ENCODE measurements at places on chromosomes 3 and 15.

DNA sequence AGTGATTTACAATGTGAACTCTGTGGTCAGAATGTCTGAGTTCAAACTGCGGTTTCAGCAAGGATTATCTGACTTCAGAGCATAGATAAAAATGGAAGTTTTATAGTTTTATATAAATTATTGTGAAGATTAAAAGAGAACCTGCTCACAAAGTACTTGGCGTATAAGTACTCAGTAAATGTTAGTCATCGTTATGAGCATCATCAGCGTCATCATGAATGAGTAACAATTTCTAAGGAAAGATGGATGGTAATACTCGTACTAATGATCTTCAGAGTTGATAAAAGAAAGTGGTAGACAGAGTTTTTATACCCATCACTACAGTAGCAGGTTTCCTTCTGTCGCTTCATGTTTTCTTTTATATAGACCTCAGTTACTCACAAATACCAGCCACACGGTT is 341.8 kb downstream of the RAP2B start:
- no peak for DNase-seq

DNA sequence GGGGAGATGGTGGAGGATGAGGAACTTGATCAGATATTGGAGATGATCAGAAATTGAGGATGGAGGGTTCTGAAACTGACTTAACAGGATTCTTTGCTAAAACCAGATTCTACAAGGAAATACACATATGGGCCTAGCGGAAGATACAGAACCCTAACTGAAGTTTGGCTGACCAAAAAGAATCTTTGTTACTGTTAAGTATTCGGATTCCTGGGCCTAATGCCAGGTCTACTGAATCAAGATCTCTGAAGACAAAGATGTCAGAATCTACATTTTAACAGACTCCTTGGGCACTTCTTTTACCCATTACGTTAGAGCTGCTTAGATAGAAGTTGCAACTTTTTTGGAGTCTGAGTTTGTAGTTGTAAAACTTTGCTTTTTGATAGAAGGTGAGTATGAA is 137.7 kb downstream of the FNDC3B start:
- peak; percentile 40 for DNase-seq

- DNase-seq, result peak; percentile 54
Observed at GRCh38 chr15:38054488-38054887, 120.0 kb downstream of the TMCO5A start.

- DNase-seq, result no peak
Observed at GRCh38 chr15:100821327-100821726, 58.3 kb upstream of the ALDH1A3 start.

GRCh38 chr3:187963003-187963676 is 190.8 kb upstream of the LPP start:
- no peak for DNase-seq

- DNase-seq, result no peak
Observed at GRCh38 chr3:1179146-1179545, 86.3 kb downstream of the CNTN6 start.

GRCh38 chr15:89335298-89336041 is 846 bp upstream of the POLG start:
- DNase-seq, result no peak

DNA sequence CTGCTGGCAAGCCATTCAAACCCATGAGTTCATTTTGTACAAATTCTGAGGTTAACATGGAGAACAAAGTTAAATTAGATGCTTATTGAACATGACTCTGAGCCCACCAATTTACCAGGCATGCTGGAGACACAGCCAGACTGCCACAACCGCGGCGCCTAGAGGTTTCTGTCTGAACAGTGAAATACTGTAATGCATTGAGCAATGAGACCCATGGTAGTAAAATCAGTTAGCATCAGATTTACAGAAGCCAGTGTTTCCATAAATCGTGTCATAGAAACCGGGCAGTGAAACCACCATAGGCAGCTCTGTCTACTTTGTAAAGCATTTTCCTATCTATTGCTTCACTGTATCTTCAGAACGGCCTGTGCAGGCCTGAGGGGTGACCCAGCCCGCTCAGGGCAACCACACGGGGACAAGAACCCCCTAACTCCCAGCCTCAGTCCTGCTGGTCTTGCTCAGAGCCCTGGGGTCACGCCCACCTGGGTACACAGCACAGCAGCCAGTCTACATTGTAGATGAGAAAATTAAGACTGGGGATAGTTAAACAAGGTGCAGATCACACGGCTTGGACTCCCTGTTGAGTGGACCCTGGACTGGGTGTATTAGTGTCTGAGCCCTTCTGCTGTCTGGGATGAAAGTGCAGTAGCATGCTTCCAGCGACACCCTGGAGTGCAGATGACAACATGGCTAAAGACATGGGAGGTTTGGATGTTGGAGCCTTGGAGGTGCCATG is 44.2 kb downstream of the MGLL start:
- DNase-seq, result no peak

DNA sequence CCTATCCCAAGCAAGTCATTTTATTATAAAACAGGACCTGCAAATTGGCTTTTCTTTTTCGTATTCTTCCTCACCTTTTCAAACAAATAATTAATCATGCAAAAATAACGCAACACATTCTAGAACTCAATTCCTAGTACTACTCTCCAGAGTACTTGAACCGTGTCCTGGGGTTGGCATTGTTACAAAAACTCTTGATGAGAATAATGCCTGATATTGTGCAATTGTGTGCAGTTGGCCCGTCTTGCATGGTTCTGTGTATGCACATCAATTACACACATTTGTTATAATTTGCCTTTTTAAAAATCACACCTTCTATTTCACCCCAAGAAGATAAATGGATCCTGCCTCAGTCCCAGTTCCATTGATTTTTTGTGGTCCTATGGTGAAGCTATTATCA is 205.4 kb downstream of the EPHB1 start:
- no peak for DNase-seq

- peak; percentile 73 for DNase-seq
Observed at GRCh38 chr3:20340324-20340928, 154.4 kb upstream of the SGO1 start.

DNA sequence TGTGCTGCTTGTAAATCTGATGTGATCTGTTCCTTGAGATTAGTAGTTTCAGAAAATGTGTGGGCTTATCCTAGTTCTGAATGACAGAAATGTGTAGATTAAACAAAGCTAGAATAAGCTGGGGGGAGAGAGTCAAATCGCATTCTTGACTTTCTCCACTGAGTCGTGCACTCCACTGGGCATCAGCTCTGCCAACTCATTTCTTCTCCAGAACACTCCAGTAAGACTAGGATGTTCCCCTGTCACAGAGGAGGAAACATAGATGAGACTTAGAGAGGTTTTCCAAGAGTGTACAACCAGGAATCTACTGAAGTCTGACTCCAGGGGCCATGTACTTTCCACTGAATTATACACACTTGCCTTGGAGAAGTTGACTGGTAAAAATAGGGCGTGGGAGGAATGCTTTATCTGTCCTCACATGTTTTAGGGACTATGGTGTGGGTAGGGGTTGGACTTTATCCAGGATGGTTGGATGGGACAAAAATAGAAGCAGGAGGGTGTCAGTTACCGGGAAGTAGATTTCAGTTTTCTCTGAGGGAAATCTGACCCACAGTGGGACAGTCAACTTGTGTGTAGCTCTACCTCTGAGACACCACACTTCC is 298.2 kb downstream of the UBE2E2 start:
- no peak for DNase-seq

DNA sequence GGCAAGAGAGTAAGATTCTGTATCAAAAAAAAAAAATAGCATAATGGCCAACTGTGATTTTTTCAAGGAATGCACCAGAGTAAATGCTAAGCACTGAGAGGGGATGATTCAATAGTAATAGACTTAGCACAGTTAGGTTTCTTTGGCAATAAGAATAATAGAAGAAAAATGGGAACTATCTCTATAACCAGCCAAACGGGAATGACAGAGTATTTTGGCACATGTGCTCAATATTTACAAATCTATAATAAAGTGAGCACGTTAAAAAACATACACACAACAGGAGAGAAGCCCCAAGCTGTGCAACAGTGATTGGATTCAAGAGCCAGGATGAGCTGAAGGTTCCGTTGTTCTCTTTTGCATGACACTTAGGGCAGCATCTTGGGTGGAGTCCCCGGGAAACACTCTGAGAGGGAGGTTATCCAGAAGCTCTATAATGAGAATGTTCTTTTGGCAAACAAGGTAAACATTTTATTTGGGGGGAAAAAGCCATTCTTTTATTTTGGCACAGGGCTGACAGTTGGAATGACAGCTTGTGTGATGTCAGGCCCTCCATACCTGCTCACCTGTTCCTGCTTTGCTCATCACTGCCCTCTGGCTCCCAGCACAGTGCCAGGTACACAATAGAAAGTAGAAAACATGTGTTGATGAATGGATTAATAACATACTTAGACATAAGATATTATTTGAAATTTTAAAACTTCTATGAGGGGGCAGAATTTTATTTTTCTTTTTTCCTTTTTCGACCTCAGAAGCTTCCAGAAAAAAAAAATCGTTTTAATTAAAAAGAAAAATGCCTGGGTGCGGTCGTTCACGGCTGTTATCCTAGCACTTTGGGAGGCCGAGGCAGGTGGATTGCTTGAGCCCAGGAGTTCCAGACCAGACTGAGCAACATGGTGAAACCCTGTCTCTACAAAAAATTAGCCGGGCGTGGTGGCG is 44.0 kb upstream of the MUC4 start:
- DNase-seq, result no peak

GRCh38 chr3:45029216-45029615 is 3.1 kb downstream of the CLEC3B start:
- DNase-seq, result no peak

GRCh38 chr15:101159936-101160815 is 91.7 kb downstream of the CHSY1 start:
- DNase-seq, result no peak

DNA sequence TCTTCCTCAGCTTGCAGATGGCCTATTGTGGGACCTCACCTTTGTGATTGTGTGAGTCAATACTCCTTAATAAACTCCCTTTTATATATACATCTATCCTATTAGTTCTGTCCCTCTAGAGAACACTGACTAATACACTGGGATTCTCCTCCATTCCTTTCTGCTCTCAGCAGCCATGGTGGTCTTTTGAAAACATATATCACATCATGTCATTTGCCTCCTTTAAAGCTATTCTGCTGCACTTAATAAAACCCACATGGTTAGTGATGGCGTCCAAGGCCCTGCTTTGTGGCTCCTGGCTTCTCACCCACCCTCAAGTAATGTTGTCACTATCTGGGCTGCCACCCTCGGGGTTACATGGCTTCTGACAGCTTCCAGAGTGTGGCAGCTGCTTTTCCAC is 169.5 kb downstream of the CADPS start:
- no peak for DNase-seq

GRCh38 chr15:60928970-60929369 is 300.1 kb downstream of the RORA start:
- DNase-seq, result no peak

DNA sequence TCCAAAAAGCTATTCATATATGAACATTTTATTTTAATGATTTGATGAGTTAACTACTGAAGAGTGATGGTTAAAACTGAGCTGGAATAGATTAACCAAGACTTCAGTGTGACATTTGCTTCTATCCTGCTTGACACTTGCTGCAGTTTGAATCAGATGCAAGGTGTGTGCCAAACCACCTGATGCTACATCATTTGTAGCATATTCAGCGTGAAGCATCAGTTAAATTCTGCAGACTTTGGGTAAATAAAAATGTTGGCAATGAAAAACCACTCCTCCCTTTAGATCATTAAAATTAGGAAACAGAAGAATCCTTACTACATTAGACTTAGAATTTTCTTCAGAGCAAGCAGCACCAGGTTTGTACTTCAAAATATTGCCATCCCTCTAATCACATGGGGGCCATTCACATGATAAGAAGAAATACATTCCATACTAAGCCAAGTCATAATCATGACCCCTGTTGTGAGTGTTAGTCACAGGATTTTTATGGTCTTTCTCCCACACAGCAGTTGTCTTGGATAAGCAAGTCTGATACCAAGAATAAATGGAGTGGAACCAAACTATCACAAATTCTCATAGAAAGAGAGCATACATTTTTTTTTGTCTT is 160.7 kb upstream of the TNIK start:
- DNase-seq, result no peak

GRCh38 chr3:53126601-53127000 is 3.6 kb downstream of the RFT1 start:
- no peak for DNase-seq

DNA sequence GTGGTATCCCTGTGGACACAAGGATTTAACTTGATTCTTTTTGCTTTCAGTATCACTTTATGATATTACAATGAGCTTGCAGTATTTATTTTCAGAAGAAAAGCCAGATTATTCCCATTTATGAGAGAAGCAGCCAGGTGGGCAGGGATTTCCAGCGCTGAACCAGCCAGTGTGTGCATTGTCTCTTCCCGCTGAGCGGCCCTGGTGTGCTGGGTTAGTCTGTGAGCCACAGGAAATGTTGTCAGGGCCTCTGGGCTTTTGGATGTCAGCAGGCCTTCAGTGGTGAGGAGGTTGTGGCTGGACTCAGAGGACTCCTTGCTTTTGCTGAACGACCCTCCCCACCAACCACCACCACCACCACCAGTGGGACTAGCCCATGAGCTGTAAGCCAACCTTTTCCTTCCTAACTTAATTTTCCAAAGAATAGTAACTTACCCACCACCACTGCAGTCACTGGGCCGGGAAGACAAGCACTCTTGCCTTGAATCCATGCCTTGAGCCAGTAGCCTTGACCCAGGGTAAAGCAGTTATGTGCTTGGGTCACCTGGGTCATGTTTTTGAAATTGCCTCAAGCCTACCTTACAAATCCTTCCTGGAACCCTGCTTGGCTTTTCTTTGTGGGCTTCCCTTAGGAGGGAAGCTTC is 33.1 kb downstream of the FLNB start:
- DNase-seq, result no peak

- DNase-seq, result no peak
Observed at GRCh38 chr3:25291481-25291905, 136.6 kb upstream of the RARB start.

DNA sequence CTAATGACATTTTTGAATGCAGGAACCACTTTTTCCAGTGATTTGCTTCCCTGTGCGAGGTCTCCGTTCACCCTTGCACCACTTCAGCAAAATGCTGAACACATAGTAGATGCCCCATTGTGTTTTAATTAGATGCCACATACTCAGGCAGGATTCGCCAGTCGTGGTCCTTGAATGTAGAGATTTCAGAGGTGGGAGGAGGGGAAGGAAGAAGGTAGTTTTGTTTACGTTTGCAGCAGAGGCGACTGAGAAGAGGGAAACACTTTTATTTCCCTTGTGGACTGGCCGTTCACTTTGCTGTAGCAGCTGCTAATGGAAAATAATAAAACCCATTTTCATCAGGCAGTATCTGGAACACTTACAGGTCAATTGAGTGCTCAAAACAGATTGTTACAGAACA is 262.8 kb upstream of the TBL1XR1 start:
- no peak for DNase-seq

DNA sequence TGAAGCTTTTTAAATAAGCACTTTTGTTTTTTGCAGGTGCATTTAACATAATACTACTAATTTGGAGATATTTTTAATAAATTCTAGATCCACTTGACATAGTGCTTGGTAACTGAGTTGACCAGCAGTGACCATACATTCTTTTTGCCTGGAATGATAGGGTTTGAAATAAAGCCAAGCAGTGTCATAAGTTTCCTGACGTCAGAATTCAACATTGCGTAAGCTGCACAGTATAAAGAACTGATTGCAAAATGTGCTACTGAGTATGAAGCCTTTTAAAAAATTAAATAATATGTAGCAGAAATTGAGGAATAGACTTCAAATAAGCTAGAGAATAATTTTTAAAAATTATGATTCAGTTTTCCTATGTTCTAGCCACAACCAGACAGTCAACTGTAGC is 454.6 kb upstream of the ARPP21 start:
- no peak for DNase-seq
